ENCODE measurements at places on chromosomes 5 and 9.

GRCh38 chr5:169101966-169102365, 199.0 kb downstream of the SLIT3 start:
- DNase-seq: no peak

DNA sequence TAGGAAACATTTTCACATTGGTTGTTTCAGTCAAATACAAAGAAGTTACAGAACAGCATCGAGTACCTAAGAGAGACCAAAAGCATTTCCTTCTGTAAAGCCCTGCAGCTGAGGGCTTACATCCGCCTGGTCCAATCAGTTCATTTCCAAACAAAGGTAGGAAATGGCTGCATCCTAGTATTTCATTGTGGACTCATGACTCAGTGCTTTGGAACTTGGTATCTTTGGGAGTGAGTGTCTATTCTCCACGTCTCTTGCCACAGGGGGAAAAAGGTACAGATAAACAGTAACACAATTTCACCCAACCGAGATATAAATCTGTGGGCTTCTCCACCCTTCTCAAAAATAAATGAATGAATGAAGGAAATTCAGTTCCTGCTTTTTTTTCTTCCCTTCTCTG, 75.4 kb downstream of the NFIB start:
- no peak for DNase-seq

- no peak for DNase-seq
Observed at GRCh38 chr9:21506626-21507482, 24.7 kb upstream of the IFNE start.

DNA sequence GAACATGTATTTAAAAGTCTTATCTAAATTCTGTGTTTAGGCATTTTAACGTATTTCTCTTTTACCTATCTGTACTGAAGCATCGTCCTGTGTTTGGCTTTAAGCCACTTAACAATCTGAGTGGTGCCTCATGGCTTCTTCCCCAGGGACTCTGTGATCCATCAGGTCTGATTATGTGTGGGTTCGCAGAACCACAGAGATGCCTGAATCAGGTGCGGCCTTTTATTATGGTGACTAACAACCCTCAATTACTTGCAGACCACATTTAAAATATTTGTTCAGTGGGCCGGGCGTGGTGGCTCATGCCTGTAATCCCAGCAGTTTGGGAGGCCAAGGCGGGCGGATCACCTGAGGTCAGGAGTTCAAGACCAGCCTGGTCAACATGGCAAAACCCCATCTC, 39.6 kb upstream of the SAP30L start:
- DNase-seq: no peak

- DNase-seq: no peak
Observed at GRCh38 chr9:38227656-38228055, 158.6 kb upstream of the SHB start.

- no peak for DNase-seq
Observed at GRCh38 chr9:136438548-136439480, 831 bp downstream of the INPP5E start.

DNA sequence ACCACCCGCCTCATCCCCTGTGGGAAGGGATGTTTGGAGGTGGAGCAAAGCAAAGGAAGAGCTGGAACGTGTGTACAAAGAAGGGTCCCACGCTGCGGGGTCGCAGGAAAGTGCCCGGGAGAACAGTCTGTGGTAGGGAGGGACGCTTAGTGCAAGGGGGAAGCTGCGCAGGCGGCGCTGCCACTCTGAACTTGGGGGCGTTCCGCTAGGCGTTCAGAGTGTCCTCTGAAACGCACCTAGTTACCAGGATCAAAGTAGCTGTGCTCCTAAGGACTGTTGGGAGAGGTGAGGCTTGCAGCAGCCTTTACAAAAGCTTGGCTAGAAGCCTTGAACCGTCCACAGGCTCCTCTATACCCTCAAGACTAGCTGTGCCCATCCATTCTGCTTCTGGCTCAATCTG, 29.3 kb upstream of the PDE8B start:
- no peak for DNase-seq

DNA sequence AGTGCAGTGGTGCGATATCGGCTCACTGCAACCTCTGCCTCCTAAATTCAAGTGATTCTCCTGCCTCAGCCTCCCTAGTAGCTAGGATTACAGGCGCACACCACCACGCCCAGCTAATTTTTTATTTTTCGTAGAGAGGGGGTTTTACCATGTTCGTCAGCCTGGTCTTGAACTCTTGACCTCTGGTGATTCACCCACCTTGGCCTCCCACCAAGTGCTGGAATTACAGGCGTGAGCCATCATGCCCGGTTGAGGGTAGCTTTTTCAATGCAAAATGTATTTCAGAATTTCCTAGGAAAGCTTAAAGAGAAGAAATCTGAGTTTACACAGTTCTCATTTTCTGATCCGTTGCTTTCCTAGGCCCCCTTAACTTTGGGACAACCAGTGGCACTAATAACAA, 15.7 kb downstream of the BDP1 start:
- DNase-seq: no peak

GRCh38 chr5:1983919-1984695, 101.4 kb upstream of the IRX4 start:
- DNase-seq: no peak

DNA sequence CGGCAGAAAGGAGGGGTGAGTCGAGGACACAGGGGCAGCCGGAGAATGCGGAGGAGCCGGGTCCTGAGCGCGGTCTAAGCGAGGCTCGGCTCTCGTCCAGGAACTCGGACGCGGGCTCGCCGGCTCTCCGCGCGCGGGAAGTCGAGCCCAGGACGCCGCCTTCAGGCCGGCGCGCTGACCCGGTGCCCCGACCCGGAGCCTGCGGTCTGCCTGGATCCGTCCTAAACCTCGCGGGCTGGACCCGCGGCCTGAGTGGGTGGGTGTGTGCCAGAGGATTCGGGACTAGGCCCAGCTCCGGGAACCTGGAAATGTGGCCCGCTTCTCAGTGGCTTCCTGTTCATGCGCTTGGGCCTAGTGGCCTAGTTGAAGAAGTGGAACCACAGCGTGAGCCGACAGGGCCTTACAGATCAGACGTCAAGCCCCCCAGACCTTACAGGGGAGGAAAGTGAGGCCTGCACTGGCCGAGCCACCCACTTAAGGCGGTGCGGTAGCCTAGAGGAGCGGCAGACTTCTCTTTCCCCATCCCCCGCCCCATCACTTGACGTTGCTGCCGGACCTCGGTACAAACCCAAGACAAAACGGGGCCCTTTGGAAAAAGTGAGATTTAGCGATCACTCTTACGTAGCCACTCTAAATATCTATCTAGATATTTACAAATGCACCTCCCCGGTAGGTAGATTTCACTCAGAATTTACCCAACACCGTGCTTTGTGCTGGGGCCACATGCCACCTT, 1.2 kb downstream of the CDKN2B-AS1 start:
- DNase-seq: peak; percentile 90

GRCh38 chr5:62144401-62145022, 161.5 kb upstream of the KIF2A start:
- no peak for DNase-seq

- DNase-seq: no peak
Observed at GRCh38 chr5:138466125-138466899, 1.0 kb downstream of the EGR1 start.

- DNase-seq: no peak
Observed at GRCh38 chr5:73454379-73455036, 5.9 kb upstream of the FOXD1 start.

GRCh38 chr5:109859537-109859936, 169.8 kb downstream of the MAN2A1 start:
- no peak for DNase-seq

GRCh38 chr9:18672706-18673105, 198.8 kb downstream of the ADAMTSL1 start:
- DNase-seq: no peak

GRCh38 chr5:179913461-179913860, 5.8 kb upstream of the TBC1D9B start:
- DNase-seq: peak; percentile 33

GRCh38 chr5:176362233-176362490, 598 bp upstream of the KIAA1191 start:
- DNase-seq: no peak

GRCh38 chr9:4891674-4892073, 93.4 kb upstream of the JAK2 start:
- DNase-seq: no peak

DNA sequence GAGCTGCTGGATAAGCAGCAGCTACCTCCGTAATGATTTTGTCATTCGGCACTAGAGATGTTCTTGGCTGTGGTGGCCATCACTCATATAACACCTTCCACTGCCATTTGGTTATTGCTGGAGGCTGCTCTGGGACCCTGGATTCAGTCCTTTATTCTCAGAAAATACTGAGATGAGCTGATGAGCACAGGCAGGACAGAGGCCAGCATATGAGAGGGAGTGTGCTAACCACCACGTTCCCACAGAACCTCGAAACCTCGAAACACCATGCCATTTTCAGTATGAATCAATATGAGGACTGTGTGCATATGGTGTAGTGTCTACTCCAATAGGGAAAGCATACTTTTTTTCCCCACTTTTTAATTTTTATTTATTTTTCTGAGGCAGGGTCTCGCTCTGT, 56.6 kb downstream of the ADAM19 start:
- no peak for DNase-seq

GRCh38 chr9:137278721-137279711, 1.5 kb downstream of the TOR4A start:
- DNase-seq: peak; percentile 89

GRCh38 chr5:180338001-180338707, 15.0 kb downstream of the GFPT2 start:
- DNase-seq: no peak

- DNase-seq: no peak
Observed at GRCh38 chr9:97933297-97933998, 4.5 kb downstream of the HEMGN start.

DNA sequence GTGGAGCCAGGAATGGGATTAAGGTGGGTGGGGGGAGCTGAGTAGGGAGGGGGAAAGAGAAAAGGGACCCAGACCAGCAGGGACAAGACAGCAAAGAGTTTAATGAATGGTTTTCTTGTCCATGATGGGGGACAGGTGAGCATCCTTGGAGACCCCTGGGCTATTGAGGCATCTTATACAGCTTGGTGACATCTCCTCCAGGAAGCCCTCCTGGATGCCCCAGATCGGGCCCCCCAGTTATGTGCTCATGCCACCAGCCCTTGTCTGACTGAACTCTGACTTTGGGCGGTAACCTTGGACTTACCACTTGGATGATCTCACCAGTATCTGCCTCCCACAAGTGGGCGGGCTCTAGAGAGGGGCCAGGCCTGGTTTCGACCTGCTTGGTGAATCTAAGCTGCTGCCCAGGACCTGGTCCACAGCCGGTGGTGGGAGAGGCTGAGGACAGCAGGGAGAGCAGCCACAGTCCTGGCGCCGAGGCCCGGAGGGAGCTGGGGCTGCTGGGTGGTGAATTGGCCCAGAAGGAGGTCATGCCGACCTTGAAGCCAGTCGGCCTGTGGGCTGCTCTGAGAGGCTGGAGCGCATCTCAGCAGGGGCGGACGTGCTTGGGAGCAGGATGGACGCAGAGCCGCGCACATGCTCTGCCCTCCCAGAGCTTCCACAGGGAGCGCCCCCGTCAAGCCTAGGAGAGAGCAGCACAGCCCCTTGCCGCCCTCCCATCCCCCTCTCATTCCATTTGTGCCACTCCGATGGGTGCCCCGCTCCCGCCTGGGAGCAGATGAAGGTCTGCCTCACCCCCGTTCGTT, 36.2 kb downstream of the UNC5A start:
- DNase-seq: no peak

- DNase-seq: no peak
Observed at GRCh38 chr5:8650186-8650585, 781.2 kb downstream of the MTRR start.

DNA sequence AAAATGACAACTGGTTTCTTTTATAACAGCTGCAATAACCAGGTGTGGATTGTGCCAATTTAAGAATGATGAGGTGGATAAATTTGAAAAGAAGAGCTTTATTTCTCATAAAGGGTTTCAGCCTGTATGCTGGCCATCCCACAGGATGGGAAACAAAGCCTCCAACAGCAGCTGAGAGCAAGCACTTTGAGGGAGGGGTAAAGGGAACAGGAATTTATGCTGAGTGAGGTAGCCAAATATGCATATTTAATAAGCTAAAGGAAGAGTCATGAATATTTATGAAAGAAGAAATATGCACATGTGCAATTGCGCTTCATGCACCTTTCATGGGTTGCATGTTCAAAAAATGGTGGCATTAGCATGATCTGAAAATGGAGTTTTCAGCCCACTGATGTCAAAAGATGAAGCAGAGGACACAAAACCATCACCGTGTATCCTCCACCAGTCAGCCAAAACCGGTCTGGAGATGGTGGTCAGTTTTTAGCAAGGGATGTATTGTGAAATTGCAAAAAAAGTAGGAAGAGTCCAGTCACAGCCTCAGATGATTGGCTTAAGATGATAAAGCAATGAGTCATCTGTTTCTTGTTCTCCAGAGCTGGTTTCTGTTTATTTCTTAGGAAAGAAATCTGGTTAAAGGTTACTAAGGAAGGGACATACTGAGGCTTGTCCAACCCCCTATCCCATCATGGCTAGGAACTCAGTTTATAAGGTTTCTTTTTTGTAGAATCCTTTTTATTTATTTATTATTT, 47.9 kb downstream of the DEPDC1B start:
- no peak for DNase-seq

- DNase-seq: peak; percentile 75
Observed at GRCh38 chr9:93258419-93258817, 74.5 kb downstream of the WNK2 start.

- DNase-seq: no peak
Observed at GRCh38 chr9:110088099-110088498, 119.9 kb downstream of the C9orf152 start.

DNA sequence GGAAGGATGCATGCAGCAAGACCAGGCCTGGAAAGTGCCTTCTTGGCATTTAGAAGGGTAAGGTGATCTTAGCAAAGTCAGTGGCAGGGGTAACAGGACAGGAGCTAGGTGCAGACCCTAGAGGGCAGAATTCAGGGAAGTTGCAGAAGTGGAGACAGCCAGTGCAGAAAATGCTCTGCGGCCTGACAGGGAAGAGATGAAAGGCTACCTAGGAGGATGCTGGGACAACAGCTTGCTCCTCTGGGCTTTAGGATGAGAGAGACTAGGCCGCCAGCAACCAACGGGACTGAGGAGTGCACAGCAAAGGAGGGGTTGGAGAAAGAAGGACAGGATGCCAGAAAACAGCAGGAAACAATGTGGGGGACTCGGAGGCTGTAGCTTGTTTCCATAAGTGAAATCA, 219.9 kb downstream of the FSTL4 start:
- DNase-seq: peak; percentile 28

GRCh38 chr5:165015126-165015525, 1509.7 kb downstream of the MAT2B start:
- DNase-seq: no peak

- no peak for DNase-seq
Observed at GRCh38 chr5:167916706-167917105, 374.7 kb upstream of the WWC1 start.
